Midbrain (tissue), 1 donor: ENCODE measurements at places on chromosomes 7 and 10.
A peak's percentile ranks its signal among the peaks of the same experiment; 100 is the strongest.

GRCh38 chr10:97228130-97228774 lies 42.5 kb upstream of the SLIT1 start:
- no peak for DNase-seq

- no peak for DNase-seq
These were observed 85.1 kb downstream of the FAM204A start for GRCh38 chr10:118256825-118257570.

DNA sequence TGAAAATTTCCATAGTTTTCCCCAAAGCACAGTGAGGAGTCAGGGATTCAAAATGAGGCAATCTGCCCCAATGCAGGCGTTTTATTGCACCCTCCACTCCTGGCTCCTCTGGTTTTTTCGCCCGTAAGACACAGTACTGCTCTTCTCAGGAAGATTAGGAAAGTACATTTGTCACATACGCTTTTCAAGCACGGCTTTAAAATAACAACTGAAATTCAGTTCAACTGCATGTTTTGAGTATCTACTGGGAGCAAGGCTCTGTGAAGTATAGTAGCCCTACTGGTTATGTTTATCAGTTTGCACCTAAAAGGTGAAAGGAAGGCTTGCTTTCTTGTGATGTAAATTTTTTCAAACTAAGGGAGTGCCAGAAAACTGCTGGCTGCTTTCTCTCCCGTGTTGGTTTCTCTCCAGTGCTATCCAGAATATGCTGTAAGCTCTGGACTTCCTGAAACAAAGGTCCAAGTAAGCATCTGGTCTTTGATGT lies 1.9 kb upstream of the SGMS1 start:
- peak; percentile 67 for DNase-seq

- no peak for DNase-seq
These were observed 42.5 kb upstream of the BTRC start for GRCh38 chr10:101311185-101312066.

GRCh38 chr10:113458944-113459343 lies 93.9 kb upstream of the HABP2 start:
- DNase-seq, result no peak

GRCh38 chr10:52949899-52950298 lies 177.3 kb upstream of the MBL2 start:
- no peak for DNase-seq

- no peak for DNase-seq
These were observed 40.9 kb downstream of the NSUN6 start for GRCh38 chr10:18610517-18610916.

GRCh38 chr7:81298951-81299666 lies 380.3 kb upstream of the SEMA3C start:
- DNase-seq, result no peak

DNA sequence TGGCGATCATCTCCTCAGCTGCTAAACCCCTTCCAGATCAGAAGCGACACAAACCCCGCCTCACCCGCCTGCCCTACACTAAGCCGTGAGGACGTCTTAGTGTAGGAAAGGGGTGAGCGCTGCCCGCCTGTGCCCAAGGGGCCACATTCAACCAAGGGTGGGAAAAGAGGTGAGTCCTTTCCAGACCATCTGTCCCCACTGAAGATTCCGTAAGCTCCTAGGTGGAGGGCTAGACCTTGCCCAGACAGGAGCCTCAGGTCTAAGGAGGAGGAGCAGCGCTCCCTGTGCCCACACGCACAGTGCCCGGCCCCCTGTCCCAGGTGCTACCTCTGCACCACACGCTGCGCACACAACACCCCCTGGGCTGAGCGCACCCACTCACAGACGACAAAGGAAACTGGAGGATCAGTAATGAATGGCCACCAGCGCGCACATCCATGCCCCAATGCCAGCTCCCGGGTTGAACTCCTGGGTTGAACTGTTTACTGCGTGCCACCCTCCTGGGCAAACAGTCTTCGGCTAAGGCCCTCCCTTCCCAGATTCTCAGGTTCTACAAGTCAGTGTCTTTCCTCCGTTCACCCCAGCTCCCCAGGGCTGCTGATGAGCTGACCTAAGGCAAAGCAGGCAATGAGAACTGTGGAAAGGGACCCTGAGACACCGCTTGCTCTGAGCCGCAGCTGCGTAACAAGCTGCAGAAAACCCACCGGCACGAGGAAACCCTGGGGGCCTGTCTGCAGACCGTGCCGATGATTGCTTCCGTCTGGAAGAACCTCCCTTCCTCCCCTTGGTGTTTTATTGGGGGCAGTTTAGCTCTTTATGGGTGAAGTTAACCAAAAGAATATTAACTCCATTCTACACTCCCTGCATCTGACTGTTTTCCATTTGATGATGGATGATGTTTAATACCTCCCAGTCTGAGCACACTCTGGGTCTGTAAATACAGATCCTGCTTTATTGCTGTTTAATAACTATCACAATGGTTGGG lies 185.9 kb downstream of the MAD1L1 start:
- DNase-seq, result no peak

DNA sequence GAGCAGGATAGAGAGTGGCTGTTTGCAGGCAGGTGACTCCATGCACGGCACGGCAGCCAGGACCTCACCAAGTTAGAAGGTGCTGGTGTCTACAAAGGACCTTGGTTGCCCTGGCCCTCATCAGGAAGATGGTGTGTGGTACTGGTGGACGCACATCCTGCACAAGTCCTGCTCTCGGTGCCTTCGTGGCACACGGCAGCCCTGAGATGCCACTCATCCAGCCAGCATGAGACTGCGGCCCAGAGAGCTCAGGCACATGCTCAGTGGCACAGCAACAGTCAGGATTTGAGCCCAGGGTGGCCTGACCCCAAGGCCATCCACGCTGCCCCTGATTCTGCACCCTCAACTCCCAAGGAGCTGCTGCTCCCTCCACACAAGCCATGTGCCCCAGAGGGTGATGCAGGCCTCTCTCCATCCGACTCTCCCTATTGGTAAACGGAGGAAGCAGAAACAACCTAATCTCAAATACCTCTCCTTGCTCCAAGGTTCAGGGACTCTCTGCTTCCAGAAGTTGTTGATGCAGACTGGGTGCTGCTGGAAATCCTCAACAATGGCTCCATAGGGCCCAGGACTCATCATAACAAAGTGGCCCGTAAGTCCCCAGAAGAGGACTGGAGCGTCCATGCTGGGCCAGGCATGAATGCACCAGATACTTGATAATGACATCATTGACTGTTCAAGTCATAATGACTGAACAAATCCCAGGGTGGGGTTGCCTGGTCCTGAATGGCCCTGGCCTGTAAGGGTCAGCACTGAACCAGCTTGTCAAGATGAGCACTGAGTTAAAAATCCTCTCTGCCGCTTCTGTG lies 93.6 kb downstream of the ARHGAP22 start:
- DNase-seq, result no peak

GRCh38 chr7:128938544-128939074 lies 882 bp downstream of the IRF5 start:
- DNase-seq, result no peak

- DNase-seq, result no peak
These were observed 20.9 kb downstream of the ZMIZ1 start for GRCh38 chr10:79089632-79090031.

- DNase-seq, result no peak
These were observed 34.8 kb upstream of the SEPHS1 start for GRCh38 chr10:13382703-13383398.

- no peak for DNase-seq
These were observed 48.2 kb downstream of the ARMH3 start for GRCh38 chr10:102007796-102008195.

DNA sequence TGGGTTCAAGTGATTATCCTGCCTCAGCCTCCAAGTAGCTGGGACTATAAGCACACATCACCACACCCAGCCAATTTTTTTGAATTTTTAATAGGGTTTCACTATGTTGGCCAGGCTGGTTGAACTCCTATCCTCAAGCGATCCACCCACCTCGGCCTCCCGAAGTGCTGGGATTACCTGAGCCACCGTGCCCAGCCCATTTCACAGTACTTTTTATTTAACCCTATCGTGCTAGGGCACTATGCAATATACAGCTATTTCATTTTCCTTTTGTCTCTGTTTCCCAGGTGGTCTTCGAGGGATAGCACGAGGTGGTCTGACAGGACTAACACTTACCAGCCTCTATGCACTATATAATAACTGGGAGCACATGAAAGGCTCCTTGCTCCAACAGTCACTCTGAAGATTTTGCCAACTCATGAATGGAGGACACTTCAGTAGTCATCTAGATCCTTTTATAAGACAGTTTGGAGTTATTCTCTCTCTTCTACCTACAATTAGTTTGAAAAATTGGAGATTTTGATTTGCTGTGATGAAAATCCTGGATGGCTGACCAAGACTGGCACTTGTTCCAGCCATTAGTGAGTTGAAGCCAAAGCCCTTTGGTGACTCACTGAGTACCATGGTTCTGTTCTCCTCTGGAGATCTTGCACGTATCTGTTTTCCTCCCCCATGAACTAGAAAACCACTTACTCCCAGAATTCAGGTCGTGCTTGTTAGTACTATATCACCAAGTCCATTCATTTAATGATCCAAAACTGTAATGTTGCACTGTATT lies 27.3 kb downstream of the NCOA4 start:
- DNase-seq, result no peak

GRCh38 chr7:48441848-48442492 lies 270.7 kb downstream of the ABCA13 start:
- no peak for DNase-seq

DNA sequence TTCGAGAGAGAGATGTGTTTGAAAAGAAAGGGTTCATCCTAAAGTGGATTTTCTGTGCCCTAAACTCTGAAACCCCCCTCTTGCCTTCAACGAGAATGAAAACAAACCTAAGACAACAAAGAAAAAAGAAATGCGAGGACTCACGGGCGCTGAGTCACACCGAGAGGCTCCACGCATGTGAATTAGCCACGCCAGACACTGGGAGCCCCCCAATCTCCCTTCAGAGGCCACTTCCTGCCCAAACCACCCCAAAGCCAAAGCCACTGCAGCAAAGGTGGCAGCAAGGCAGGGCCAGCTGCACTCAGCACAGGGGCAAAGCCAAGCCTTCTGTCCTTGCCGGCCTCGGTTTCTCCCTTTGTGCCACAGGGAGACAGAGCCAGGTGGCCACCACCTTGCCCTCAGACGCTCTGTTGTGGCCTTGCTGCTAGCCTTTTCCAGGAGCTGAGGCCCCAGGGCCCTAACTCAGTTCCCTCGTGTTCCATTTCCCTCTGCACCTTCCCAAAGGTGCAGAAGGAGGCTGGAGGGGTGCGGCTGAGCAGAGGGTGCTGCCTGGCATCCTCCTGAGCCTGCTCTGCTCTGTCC lies 93.3 kb downstream of the FAM53B start:
- DNase-seq, result no peak
